ENCODE measurements at places on chromosomes 2 and 18.

- DNase-seq, result no peak
Measured at GRCh38 chr2:192072261-192072660, 122.5 kb downstream of the TMEFF2 start.

DNA sequence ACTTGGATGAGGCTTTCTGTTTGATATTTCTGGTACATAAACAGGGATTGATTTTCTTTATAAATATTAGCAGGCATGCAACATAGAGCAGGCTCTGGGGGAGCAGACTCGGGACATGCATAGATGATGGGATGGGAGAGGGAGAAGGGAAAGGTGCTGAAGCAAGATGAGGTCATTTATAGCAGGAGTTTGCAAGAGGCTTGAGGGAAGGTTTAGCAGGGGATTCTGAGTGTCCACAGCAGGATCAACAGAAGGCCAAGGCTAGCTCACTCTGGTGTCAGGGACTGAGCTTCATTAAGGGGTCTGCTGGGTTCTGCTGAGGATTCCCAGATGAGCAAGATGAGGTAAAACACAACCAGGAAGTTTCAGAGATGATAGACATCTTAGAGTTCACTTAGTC, 309.1 kb upstream of the CELF4 start:
- DNase-seq, result no peak

DNA sequence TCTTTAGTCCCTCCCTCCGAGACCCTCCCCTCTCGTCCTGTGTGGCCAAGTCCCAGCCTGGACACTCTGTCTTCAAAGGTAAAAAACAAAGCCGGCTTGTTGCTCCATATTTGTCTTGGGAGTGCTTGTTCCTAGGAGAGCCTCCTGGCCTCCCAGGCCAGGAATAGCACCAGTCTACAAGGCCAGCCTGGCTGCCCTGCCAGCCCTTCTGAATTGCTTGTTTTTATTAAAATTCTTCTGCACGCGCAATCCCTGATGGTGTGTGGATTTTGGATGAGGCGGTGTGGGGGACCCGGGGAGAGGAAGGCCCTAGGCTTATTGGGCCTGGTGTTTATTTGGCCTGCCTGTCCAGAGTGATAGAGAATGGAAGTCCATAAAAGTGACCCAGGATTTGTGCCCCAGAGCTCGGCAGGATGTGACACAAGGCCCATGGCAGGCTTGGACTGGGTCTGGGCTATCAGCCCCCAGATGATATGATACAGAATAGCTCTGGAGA, 297.3 kb downstream of the CYP26B1 start:
- no peak for DNase-seq

GRCh38 chr18:61064911-61065310, 268.3 kb upstream of the CDH20 start:
- DNase-seq, result no peak

- DNase-seq, result no peak
Measured at GRCh38 chr2:225948903-225949302, 549.4 kb downstream of the NYAP2 start.

DNA sequence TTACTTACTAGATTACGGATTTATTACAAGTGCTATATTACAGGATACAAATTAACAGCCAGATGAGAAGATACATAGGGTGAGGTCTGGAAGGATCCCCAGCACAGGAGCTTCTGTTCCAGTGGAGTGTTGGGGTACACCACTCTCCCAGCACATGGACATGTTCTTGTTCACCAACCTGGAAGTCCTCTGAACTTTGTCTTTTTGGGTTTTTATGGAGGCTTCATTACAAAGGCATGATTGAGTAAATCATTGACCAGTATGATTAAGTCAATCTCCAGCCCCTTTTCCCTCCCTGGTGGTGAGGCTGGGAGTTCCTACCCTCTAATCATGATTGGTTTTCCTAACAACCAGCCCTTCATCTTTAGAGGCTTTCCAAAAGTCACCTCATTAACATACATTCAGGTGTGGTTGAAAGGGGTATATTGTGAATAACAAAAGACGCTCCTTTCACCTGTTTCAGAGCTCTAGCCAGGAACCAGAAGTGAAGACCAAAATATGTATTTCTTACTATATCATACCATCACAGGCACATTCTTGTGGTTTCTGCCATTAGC, 38.3 kb downstream of the APLF start:
- no peak for DNase-seq

GRCh38 chr2:191866675-191867506, 20.0 kb upstream of the CAVIN2 start:
- no peak for DNase-seq

- no peak for DNase-seq
Measured at GRCh38 chr2:77169426-77169825, 352.8 kb downstream of the LRRTM4 start.

GRCh38 chr18:9993521-9994025, 79.8 kb downstream of the VAPA start:
- no peak for DNase-seq

GRCh38 chr18:13320096-13320495, 101.5 kb downstream of the LDLRAD4 start:
- no peak for DNase-seq

GRCh38 chr2:10982931-10983701, 71.4 kb downstream of the KCNF1 start:
- no peak for DNase-seq

DNA sequence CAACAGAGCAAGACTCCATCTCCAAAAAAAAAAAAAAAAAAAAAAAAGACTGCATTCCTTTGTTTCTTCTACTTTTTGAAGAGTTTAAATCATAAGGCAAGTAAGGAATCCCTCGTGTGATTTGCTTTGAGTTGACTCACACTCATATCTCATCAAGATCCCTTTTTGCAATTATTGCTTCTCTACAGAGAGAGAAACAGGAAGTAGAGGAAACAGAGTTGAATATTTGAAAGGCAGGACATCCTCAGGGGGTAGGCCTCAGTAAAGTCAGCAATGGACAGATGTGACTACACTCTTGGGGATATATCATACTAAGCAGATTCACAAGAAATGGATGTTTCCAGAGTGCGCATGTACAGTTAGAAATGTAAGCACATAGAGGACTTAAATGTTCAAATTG, 11.2 kb upstream of the EFR3B start:
- DNase-seq, result no peak

DNA sequence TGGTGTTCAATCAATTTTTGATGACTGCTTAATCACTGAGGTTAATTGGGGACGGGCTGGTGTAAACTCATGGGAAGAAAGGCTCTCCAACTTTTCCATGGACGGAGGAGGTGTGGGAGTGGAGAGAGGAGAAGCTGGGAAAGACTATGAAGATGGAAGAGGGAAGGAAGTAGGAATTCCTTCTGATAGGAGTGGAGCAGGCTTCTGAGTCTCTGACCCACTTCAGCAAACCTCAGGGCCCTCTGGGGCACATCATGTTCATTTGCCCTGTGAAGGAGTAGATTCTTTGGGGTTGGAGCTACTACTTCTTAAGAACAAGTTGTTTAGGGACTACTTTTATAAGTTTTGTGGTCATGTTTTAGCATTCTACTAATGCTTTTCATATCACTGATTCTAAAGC, 87.0 kb upstream of the MAP4K3 start:
- no peak for DNase-seq

- DNase-seq, result no peak
Measured at GRCh38 chr2:159614534-159615366, 1.6 kb downstream of the BAZ2B start.

DNA sequence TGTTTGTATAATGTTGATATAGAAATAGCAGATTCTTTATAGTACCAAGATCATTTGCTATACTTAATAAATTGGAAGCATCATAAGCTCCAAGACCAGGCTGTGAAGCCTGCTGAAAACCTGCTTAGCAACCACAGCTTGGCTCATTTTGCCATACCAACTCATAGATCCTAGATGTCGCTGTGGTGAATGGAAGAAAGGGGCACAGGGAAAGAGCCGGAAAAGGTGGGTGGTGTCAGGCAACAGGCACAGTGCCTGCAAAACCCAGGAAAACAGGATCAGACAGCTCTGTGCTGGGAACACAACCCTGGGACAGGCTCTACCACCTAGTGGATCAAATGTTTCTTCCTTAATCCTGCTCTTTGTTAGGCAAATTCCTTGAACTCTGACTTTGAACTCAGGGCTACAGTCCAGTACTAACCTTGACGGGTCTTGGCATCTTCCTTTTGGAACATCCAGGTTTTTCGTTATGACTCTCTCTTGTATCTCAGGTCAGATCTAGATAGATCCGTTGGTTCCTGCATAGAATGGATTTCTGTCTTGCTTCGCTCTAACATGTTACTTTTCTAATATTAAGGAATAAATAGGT, 31.6 kb downstream of the TWSG1 start:
- no peak for DNase-seq

GRCh38 chr18:2641638-2642037, 13.9 kb upstream of the SMCHD1 start:
- no peak for DNase-seq

DNA sequence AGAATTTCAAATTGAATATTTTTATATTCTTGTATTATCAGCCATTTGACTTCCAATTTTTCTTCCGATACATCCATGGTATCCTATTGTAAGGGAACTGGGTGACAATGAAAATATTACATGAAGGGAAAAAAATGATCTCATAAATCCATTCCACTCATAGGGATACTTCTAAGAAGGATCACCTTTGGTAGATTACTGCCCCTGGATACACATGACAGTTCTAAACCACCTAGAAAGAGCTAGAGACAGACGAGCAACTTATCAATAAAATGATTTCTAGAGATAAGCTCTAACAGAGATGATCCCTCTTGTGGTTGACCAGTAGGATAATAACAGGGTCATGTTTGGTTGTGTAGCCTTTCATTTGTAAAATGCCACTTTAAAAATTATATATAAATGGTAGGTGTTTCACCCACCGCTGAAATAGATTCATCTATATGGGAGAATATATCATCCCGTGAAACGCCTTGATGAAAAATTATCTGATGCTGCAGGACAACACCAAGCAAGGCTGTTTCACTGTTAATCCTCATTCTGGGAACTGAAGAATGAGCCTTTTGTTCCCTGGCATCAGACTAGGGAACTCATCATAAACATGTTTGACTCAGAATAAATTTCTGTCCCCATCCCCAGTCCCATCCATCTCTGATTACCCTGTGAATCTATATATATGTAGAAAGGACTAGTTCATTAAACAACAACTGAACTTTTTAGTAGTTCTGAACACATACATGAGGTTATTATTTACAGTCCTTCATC, 180.0 kb downstream of the TCF4 start:
- DNase-seq, result no peak

- no peak for DNase-seq
Measured at GRCh38 chr2:45653122-45653913, 1.8 kb downstream of the PRKCE start.

GRCh38 chr18:3246635-3247239, 864 bp upstream of the MYL12A start:
- DNase-seq, result no peak

DNA sequence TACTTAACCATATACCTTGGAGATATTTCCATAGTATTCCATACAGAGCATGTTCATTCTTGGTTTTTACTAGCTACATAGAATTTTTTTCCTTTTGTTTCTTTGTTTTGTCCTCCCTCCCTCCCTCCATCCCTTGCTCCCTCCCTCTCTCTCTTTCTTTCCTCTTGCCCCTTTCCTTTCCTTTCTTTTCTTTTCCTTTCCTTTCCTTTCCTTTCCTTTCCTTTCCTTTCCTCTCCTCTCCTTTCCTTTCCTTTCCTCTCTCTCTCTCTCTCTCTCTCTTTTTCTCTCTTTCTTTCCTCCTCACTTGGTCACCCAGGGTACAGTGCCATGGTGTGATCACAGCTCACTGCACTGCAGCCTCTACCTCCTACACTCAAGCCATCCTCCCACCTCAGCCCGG, 28.3 kb downstream of the RPL37A start:
- DNase-seq, result no peak

GRCh38 chr2:46012618-46013240, 284.5 kb upstream of the EPAS1 start:
- DNase-seq, result no peak

DNA sequence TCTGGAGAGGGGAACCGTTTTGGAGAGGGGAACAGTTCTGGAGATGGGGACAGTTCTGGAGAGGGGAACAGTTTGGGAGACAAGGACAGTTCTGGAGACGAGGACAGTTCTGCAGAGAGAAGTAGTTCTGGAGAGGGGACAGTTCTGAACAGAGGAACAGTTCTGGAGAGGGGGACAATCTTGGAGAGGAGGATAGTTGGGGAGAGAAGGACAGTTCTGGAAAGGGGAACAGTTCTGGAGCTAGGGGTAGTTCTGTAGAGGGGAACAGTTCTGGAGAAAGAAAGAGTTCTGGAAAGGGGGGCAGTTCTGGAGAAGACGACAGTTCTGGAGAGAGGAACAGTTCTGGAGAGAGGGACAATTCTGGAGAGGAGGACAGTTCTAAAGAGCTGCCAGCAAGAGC, 745.9 kb downstream of the GALR1 start:
- no peak for DNase-seq

DNA sequence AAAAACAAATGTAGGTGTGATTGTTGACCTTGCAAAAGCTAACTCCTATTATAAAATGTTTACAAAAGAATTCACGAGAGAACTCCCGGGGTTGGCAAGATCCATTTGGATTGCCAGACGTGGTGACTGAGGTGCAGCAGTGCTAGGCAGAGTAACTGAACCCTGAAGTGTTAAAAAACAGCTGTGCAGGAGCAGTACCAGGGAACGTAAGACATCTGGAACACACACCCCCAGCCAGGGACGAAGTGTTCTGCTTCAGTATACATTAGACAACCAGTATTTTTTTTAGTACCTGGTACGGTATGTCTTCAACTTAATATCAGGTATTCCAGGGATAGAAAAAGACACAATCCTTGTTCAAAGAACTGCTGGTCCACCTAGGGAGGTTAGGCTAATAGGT, 272.1 kb upstream of the EPAS1 start:
- DNase-seq, result no peak

GRCh38 chr2:176636401-176636800, 367.2 kb downstream of the MTX2 start:
- DNase-seq, result no peak

GRCh38 chr2:236852977-236853374, 232.7 kb upstream of the COPS8 start:
- DNase-seq, result no peak

- no peak for DNase-seq
Measured at GRCh38 chr2:85504778-85505261, 34.1 kb upstream of the MAT2A start.

DNA sequence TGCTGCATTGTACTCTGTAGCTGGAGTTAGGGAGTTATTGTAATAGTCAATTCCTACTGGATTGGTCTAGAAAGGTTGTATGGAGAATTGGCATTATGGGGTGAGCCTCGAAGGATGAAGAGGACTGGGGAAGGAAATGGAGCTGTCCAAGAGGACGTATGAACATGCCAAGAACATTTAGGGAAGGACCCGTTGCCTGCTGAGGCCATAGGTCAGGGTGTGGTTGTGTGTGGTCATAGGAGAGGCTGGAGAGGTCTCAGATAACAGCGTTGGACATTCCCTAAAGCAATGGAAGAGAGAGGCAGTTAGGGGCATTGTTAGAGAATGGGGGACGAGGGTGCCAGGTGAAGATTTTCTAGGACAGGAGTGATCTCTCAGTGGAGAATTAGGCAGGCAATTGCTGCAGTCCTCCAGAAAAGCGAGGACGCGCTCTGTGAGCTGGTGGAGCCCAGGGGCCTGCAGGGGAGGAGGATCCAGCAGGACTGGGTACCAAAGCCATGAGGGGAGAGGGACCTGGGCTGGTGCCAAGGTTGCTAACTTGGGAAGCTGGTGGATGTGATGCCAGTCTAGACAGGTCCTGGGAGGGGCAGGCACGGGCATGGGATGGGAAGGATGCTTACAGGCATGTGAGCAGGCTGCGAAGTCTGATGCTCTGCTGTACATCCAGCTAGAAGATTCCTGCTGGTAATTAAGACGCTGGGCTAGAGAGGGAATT, 9.4 kb upstream of the PSD4 start:
- no peak for DNase-seq

Data from activated CD8-positive, alpha-beta memory T cell treated with anti-CD3 and anti-CD28 coated beads, Interleukin-2, amount 50 U/mL, for 4 hours (primary cell).